ENCODE measurements at places on chromosomes 5 and 9.

DNA sequence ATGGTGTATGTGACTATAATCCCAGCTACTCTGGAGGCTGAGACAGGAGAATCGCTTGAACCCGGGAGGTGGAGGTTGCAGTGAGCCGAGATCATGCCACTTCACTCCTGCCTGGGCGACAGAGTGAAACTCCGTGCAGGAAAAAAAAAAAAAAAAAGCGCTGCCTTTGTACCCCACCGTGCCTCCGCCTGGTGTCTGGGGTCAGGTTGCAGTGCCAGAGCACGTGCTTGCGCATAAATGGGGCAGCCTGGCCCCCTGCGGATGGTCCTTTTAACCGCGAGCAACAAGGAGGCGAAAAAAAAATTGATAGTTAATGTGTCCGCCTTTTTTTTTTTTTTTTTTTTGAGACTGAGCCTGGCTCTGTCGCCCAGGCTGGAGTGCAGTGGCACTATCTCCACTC lies 6.3 kb upstream of the CCNB1 start:
- no peak for DNase-seq

DNA sequence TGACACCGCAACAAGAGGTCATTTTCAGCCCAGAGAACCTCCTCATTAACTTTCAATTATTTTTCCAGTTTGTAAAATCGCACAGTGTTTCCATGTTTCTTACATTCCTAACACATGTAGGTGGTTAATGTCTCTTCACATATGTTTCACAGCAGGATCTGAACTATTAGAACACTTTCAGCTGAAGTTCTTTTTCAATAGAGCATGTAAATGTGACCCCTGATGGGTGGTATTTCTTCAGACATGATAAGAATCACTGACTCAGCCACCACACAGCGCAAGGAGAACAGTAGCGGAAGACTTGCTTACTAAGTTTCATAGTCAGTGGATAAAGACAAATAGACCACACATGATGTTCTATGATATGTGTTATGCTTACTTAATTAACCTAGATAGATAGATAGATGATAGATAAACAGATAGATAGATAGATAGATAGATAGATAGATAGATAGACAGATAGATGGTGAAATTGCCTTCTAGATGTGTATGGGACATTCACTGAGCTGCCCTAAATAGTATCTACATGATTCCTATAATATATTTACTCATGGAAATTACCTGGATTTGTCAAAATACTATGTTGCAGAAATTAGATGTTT lies 1992.1 kb upstream of the NUDT12 start:
- DNase-seq, result no peak

GRCh38 chr9:116555119-116555518 lies 132.0 kb upstream of the TRIM32 start:
- DNase-seq, result no peak

- no peak for DNase-seq
Observed at GRCh38 chr9:107539427-107540163, 50.0 kb upstream of the KLF4 start.

DNA sequence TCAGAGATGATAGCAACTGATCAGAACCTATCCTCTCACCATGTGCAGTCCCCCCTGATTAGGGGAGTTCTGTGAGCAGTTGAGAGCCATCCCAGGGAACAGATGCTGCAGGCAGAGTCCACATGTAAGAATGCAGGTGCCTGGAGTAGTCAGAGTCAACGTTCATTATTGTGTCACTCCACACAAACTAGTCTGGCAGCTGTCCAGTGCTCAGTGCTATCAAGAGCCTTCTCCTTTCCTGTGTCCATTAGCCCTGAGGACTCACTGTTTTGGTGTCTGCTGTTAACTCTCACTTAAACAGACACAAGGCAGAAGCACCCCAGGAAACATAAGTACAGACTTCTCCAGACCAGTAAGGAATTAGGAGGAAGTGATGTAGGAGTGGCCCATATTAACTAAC lies 2.5 kb downstream of the SH3TC2 start:
- no peak for DNase-seq

DNA sequence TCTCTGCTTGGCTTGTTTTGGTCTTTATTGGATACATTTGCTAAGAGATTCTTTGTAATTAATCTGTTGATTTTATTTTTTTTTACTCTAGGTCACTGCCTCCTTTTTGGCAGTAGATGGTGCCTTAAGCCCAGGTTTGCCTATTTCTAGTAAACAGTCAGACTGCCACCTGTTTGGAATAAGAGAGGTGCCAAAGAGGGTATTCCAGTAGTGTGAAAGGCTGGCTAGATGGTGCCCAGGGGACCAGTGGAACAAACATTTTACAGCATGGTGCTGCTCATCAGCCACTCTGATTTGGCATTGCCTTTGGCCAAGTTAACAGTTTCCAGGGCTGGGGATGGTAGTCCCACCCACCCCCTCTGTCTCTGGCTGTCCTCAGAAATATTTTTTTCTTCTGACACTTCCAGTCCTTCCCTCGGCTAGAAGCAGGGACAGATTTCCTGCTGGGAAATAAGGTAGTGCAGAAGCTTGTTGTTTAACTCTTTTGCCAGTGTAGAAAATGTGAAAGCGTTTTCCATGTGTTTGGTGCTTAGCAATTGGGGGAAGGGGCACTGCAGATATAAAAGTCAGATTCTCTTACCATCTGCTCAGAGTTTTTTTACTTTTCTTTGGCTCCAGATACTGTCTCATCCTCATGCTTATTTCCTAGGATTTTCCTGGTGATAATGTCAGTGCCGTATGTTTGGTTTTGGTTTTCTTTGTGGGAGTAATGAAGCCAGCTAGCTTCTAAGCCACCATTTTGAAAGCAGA lies 36.6 kb upstream of the FBXL7 start:
- DNase-seq, result no peak

DNA sequence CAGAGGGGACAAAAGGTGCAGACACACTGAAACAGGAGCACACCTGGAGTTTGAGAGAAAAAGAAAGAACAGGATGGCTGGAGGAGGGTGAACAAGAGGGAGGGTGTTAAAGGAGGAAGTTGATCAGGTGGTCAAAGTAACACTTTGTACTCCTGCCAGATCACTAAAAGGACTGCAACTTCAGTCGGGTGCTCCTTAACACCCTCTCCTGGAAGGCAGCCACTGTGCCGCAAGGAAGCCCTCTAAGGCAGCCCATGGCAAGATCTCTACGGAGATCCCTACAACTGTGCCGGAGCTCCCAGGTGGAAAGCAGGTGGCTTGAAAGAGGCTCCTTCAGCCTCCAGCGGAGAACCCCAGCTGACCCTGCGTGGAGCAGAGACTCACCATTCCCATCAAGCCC lies 124.4 kb upstream of the MSX2 start:
- DNase-seq, result no peak

DNA sequence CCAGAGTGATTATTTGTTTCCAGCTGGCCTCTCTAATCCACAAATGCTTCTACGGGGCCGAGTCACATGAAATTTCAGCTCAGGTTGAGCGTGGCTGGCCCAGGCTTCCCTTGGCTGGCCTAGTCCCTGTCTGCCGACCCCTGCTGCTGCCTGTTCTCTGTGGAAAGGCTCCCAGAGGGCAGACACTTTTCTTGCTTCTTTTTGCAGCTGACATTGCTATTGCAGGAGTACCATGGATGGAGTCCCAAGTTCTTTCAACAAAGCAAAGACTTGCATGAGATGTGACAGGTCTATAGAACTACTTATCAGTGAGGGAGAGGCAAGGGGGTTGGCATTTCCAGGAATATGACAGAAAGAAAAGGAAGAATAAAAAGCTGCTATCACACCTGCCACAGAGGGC lies 287.4 kb upstream of the ARRDC3 start:
- DNase-seq, result no peak

GRCh38 chr9:8889100-8889499 lies 1089.5 kb upstream of the DMAC1 start:
- no peak for DNase-seq

GRCh38 chr9:33818167-33818846 lies 1.3 kb downstream of the UBE2R2 start:
- DNase-seq, result no peak
